ENCODE measurements at places on chromosomes 16 and 17. TPM values are rescaled to one million over a fixed set of nuclear protein-coding genes. Genes with fewer than 3 reads are reported as not detected.

DNA sequence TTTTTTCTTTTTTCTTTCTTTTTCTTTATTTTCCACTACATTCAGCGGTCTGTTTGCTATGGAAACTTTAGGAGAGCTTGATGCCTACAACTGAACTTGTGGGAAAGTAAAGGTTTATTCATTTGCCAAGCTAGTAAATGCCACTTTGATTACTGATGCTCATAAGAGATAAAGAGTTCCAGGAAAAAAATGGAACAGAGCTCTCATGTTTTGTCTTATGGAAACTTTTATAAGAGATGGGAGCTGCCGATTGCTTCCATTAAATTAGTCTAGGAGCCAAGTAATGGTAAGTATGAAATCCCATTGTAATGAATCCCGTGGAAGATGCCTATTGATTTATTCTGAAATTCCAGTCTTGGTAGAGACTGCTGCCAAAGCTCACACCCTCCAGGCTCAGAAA is 7.1 kb downstream of the ANKFN1 start:
- no peak for DNase-seq

DNA sequence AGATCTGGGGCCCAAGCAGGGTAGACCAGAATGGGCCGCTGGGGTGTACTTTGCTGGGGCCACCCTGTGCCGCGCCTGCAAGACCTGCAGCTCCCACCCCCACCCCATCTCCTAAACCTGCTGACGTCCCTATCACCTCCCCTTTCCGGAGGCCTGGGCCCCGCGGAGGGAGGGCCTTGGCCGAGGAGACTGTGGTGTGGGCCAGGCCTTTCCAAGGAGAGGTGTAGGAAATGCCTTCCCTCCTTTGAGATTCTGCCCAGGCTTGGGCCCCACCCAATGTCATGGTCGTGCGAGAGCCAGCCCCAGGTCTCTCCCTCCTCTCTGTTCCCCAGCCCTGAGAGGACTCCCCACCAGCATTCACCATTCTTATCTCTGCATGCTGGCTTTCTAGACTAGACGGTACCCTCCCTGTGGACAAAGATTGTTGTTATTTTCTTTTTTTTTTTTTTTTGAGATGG is 3.9 kb upstream of the WFIKKN2 start:
- no peak for DNase-seq

DNA sequence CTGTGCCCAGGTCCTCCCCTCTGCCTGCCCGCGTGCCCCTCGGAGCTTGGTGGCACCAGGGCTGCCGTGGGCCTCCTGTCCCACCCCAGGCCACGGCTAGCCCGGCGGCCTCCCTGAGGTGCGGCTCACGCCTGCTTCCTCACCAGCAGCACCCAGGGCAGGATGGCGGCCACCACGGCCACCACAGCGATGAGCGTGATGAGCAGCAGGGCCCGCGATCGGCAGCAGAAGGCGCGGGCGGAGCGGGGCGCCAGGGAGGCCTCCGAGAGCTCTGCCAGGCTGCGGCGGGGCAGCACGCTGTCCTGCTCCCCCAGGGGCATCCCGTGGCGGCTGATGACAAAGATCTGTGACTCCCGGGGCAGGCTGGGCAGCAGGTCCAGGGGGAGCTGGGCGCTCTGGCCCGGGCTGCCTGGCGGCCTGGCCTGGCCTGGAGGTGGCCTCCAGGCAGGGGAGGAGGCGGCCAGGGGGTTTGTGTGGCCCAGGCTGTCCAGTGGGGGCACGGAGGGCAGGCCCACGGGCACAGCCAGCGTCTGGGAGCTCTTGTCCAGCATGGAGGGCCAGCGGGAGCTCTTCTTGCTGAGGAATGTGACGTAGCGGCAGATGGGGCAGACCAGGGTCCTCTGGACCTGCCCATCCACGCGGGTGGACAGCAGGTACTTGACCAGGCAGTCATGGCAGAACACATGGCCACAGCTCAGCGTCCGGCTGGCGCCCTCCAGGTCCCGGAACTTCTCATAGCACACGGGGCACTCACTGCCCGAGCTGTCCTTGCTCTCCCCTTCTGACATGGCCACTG is 4.8 kb downstream of the RNF222 start:
- no peak for DNase-seq

DNA sequence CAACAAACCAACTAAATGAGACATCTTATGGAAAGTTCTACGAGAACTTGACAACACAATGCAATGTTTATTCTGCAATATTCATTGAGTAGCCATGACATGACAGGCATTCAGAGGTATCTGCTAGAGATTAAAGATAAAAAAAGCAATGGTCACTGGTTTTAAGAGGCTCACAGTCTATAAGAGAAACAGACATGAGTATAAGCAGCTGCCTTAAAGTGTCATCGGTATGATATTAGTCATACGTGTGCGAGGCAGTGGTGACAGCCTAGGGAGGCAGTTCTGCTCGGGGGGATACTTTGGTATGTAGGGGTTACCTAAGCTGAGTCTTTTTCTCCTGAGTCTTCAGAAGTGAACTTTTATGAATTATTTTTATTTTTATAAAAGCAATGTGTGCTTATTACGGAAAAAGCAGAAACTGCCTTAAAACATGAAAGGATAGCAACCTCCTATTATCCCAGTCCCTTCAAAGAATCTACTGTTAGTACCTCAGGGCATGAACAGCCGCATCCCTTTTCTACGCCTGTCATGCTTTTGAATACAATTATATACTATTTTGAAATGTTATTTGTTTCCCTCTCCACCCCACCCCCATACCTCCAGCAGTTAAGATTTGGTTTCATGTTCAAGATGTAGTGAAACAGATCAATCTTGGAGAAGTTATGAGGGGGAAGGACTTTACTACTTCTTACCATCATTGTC is 7.7 kb downstream of the ST6GALNAC1 start:
- no peak for DNase-seq

DNA sequence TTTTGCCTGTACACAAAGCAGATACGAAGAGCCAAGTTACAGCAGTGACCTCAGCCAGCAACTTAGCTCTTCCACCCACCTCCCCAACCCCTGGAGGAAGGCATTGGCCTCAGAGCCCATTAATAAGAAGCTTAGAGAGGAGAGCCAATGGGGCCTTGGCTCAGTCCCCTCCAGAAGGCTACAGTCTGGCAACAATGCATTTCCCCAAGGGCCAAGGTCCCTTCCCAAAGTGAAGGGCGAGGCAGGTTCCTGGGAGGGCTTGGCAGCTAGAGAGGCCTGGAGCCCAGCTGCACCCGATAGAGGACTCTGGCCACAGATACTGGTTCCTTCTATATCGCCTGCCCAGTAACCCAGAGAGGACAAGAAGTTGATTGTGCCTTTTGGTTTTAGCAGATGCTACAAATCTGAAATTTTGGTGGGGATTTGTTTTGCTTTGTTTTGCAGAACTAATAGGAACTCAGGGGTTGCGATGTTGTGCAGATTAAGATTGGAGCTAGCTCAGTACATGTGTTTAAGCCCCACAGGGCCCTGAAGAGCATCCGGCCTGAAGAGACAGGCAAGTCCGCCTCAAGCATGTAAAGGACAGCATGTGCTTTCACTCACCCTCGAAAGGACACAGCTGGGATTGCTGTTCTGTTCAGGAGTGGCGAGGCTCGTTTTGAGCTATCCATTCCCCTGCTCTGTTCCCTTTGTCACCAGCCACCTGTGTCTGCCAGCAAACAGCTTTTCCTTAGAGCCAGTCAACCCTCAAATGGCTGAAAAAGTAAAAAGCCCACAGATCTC is 12.0 kb upstream of the PNPO start:
- DNase-seq: peak; percentile 33

DNA sequence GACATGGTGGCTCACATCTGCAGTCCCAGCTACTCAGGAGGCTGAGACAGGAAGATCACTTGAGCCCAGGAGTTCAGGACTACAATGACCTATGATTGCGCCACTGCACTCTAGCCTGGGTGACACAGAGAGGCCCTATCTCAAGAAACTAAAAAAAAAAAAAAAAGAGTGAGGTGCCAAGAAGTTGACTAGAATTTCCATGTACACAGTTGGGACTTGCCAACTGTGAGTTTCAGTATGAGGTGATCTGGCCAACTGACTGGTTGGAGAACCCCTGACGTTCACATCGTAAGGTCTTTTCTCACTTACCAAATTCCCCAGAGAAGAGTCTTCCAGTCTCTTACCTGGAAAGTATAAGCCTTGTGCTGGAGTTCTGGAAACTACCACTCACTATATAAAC is 3.1 kb upstream of the MED11 start:
- no peak for DNase-seq

GRCh38 chr17:40364121-40364861 is at the start of gene GJD3:
Gene GJD3 (minus strand): TSS chr17:40364737. CDS start chr17:40363815, 922 bp downstream.
- DNase-seq: peak; percentile 79

GRCh38 chr17:80812362-80813088 is 179.1 kb upstream of the CHMP6 start:
- DNase-seq: no peak

Gene CA5A
- total RNA-seq: not detected

Gene TRPV3
- total RNA-seq: 1.0 TPM

Gene IKZF3
- 132 TPM for total RNA-seq

Gene CACNA1G
- 1.3 TPM for total RNA-seq

Gene PRAC2
- not detected for total RNA-seq

Measured in spleen (tissue), 13 donors.